T47D (cell line): ENCODE measurements at places on chromosomes 3 and 15.

DNA sequence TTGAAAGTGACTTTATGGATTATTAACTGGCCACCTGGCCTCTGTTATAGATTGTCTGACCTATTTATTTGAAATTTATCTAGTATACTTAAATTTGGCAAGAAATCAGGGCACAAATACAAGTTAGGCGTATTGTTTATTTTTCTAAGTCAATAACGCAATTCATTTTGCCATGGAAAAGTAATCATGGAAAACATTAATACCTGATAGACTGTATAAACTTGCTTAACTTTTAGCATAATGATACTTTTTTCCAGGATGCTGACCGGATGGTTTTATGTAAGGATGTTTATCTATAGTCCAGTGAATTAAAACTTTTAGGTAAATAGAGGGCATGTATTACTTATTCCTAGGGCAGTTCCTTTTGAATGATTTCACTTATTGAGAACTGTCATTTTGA is 20.2 kb downstream of the FNDC3B start:
- DNase-seq: no peak

GRCh38 chr15:94256511-94256910 is 25.1 kb downstream of the MCTP2 start:
- no peak for DNase-seq

DNA sequence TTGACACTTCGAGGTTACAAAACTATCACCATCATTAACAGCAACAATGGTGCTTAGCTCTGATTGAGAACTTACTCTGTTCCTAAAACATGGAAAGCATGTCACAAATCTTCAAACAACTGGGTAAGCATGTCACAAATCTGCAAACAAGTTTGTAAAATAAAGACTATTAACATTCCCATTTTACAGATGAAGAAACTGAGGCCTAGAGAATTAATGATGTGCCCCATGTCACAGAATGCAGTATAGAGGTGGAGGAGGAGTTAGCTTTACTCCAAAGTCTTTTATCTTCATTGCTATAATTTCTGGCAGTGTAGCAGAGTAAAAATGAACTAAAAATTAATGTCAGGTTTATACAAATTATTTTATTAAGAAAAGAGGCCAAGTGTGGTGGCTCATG is 73.4 kb downstream of the NR2F2 start:
- no peak for DNase-seq

- DNase-seq: no peak
Measured at GRCh38 chr15:68551296-68551635, 27.5 kb upstream of the CORO2B start.

DNA sequence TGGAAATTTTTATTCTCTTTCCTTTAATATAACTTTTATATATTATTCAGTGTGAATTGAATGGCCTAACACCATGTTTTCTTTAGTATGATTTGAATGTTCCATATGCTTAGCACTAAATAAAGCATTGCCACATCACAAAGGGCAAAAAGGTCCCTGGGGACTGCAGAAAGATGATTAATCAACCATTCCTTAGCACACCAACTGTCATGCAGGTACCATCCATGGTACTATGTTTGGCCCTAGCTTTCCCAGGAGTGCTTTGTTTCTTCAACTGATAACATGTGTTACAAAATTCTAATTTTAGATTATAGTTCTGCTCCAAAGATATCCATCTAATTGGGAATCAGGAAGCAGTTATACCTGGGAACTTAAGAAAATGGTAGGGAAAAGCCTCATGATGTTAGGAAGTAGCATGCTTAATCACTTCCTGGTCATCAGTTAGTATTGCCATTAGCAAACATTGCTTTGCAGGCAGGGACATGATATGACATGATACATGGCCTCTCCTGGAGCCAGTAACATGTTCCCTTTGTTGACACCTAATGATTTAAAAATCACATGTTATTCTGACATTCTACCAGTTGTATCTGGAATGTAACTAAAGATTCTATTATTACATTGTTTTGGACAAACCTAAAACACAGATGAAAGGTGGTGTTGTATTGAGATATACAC is 712.6 kb upstream of the GBE1 start:
- no peak for DNase-seq

DNA sequence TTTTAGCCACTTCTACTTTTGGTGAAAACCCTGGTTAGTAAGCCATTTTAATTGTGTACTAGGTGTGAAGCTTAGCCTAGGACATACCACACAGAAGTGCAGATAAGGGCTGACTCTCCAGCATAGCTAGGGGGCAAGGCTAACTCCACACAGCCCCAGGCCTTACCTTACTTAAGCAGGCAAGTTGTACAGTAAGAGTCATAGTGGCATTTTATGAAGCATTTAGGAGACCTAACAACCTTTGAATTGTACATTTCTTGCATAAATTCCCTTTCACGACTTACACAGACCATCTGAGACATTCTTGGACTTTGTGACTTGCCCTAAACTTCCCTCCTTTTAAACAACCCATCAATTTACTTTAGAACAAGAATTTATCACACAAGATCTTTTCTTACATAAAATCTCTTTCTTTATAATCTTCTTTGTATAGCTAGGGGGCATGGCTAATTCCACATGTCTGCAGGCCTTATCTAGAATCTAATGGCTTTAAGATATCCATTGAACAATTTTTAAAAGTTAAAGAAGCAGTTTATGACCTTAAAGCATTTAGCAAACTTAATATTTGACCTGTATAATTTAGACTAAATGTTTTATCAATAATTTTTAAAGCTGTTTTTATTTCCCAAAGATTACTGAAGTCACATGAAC is 18.7 kb upstream of the SKIL start:
- no peak for DNase-seq

DNA sequence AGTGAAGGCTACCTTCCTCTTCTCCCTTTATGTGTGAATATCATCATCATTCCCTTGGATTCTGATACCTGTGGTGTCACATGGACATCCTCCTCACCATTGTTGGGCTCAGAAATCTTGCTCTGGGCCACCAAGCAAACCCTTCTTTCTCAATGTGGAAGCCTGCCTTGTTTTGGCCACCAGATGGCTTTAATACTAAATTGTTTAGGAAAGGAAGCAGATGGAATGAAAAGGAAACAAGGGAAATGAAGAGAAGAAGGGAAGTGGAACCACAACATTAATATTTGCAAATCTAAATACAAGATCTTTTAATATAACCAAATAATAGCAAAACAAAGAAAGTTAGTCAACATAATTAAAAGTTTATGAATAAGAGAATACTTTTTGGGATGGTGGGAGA is 14.0 kb downstream of the FAM227B start:
- peak; percentile 15 for DNase-seq

DNA sequence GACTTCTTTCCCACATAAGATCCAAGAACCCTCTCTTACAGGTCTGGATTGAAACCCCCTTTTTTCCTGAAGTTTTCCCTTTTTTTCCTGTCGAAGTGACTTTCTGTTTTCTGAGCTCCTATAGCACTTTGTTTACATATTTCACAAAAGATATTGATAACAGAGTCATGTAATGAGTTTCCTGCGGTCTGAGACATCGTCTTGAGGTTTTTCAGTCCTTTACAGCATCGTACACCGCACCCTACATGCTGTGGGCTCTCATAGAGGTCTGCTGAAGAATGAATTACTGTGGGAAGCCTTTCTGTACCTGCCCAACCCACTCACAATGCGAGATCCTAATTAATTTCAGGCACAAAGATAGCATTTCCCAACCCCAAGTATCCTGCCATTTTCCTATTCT is 53.1 kb downstream of the MCF2L2 start:
- DNase-seq: no peak

- DNase-seq: no peak
Measured at GRCh38 chr15:56471440-56472069, 6.6 kb upstream of the MNS1 start.

DNA sequence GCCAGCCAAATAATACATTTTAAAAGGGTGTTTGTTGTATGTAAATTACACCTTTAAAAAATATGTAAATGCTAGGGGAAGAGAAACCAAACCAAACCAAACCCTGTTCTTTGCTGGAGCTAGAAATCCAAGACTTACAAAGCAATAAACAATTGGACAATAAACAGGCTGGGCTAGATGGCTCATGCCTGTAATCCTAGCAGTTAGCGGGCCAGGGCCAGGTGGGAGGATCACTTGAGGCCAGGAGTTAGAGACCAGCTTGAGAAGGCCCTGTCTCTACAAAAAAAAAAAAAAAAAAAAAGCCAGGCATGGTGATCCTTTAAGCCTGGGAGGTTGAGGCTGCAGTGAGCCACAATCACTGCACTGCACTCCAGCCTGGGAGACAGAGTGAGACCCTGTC is 12.5 kb downstream of the STOML1 start:
- no peak for DNase-seq

- DNase-seq: no peak
Measured at GRCh38 chr3:62874711-62875557, at the start of gene CADPS. TSS of gene CADPS (minus strand) at chr3:62875416. CDS start at chr3:62875029, 387 bp downstream.

DNA sequence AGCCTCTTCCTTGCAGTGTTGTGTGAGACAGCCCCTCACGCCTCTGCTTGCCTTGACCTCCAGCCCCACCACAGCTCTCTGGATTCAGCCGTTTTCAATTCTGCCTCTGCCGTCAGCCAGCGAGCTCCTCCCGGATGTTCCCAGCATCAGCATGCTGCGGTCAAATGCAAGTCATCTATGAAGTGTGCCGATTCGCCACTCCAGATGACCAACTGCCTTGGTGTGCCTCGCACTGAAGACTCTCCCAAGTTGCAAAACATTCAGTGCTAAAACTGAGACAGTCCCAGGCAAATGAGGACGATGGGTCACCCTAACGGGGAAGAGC is 30.6 kb upstream of the RASA2 start:
- DNase-seq: no peak

- no peak for DNase-seq
Measured at GRCh38 chr3:58006661-58007060, 1.6 kb upstream of the FLNB start.

DNA sequence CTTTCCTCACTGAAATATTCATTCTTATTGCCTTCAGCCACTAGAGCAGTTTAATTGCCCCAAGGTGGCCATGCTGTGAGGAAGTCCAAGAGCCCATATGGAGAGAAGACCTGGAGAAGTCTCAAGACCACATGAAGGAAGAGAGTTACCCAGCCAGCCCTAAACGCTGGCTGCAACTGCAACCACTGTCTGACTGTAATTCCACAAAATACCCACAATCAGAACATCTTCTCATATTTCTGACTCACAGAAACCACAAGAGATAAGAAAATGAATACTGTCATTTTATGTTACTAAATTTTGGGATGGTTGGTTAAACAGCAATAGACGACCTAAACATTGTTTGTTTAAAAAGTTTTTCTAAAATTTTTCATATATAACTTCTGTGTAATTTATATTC is 14.7 kb upstream of the SST start:
- DNase-seq: no peak

DNA sequence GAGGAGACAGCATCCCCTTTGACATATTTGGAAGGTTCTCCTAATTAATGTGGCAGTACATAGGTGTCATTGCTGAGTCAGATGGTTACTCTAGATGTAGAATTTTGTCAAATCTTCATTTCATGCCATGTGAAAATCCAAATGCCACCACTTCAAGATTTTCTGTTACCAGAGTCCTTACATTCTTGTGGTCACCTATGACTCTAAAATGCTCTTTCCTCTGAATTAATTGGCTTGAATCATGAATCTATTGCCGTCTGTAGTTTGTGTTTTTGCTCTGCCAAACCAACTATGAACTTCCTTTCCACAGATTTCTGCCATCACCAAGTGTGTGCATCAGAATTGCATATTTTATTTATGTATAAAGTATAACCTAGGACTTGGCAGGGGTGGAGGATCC is 269.4 kb upstream of the ZPLD1 start:
- DNase-seq: no peak

GRCh38 chr15:30974112-30974511 is 17.3 kb downstream of the MTMR10 start:
- DNase-seq: no peak

DNA sequence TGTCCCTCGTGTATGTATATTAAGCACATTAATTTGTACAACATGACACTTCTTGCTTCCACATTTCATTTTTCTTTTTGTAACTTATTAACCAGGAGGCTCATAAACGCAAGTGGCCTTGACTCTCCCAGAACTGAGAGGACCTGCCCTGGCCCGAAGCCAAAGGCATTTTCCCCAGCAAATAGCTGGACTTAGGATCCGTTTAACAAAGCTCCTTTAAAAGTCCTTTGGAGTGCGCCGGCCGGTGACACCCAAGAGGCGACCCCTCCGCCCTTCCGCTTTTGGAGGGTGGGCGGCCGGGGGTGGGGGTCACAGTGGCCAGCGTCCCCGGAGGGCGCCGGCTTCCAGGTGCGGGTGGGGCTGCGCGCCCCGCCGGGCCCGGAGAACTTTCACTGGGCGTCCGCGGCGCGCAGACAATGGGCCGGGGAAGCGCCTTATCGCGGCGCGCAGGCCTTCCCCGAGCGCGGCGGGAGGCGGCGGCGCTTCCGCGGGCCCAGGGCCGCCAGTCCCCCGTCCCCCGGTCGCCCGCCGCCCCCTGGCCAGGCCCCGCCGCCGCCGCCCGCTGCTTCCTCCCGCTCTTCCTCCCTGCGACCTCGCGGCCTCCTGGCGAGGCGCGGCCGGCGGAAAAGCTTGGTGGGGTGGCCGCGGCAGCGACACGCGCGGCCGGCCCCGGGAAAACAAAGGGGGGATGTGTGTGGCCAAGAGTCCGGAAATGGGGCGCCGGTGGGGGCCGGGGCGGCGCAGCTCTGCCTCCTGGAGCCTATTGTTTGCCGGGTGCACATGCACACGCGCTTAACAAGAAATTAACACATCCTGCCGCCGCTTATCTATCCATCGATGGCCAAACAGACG is 613.4 kb downstream of the MCTP2 start:
- DNase-seq: no peak

DNA sequence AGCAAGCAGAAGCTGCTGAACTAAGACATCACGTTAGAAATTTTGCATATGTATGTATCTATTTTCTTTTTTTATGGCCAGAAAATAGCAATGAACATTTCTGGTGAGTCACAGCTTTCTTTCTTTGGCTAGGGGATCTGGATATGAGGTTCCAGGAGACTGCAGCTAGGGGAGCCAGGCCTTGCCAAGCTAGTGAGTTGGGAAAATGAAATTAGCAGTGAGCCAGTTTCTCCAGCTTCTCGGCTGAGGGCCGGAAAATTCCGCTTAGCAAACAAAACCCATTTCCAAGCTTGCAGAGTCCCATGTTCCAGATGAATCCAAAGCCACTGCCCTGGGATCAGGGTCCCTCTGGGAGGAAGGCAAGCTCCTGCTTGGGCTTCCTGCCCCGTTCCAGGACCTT is 137.6 kb downstream of the SRGAP3 start:
- DNase-seq: no peak

GRCh38 chr15:37891766-37892368 is 42.6 kb upstream of the TMCO5A start:
- DNase-seq: peak; percentile 53

DNA sequence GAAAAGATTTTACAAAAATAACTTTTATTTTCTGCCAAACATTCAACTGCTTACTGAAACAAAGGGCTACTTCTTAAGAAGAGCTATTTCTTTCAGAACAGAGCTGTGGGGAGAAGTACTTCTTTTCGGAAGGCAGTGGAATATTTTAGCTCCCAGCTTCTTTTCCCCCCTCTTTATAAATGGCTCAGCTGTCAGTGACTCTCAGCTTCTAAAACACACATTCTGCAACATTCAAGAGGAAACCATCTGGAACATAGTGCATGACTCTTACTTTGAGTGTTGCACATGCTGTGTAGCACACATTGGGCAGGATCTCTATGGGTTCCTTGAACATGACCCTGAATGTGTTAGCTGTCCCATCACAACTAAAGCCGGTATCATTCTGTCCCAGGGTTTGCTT is 7.0 kb upstream of the C15orf40 start:
- DNase-seq: no peak
